Stimulated activated CD4-positive, alpha-beta T cell treated with anti-CD3 and anti-CD28 coated beads, TNF-alpha, amount 100 ng/mL, for 24 hours (primary cell): ENCODE measurements at places on chromosomes 7 and 10.

DNA sequence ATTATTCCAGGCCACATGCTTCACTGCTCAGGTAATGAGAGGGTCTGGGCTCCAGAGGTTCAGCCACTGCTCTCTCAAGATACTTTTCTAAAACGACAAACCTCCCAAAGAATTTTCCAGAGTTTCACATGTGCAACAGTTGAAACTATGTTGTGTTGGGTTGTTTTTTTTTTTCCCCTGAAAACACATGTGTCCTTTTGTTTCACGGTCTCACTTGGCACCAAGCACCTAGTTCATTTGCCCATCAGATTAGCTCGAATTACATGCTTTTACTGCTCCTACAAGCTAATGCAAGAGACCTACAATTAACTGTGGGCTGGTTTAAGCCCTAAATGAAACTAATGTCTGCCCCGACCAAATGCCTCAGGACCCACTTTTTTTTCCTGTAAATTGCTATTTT is 313.3 kb downstream of the FGFR2 start:
- DNase-seq, result no peak

- DNase-seq, result no peak
Observed at GRCh38 chr7:4225361-4225771, 456.7 kb upstream of the FOXK1 start.

DNA sequence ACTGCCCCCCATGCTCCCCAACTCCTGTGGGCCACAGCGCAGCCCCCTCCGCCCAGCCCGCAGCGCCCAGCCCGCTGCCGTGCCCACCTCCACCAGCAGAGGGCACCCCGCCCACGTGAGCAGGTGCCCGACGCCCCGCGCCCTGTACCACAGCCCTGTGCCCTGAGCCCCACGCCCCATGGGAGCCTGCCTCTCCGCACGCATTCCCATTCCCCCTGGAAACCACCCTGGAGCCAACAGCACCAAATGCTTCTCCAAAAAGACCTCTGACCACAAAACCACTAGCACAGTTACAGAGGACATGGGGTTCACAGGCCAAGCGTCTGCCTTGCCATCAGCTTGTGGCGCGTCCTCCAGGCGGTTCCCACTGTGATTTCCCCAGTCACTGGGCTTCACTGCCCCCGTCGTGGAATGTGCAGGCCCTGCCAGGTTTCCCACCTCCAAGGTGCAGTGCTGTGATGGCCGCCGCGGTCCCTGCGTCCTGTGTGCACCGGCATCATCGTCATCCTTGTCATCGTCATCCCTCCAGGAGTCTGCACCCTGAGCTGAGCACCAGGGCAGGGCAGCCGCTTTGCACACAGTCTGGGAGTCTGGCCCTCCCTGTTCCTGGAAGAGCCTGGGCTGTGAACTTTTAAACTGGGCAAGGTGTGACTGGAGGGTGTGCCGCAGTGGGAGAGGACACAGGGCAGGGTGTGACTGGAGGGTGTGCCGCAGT is 61.7 kb downstream of the PWWP2B start:
- DNase-seq, result peak; percentile 32

GRCh38 chr7:142790555-142790954 is 19.8 kb downstream of the PRSS2 start:
- DNase-seq, result no peak

DNA sequence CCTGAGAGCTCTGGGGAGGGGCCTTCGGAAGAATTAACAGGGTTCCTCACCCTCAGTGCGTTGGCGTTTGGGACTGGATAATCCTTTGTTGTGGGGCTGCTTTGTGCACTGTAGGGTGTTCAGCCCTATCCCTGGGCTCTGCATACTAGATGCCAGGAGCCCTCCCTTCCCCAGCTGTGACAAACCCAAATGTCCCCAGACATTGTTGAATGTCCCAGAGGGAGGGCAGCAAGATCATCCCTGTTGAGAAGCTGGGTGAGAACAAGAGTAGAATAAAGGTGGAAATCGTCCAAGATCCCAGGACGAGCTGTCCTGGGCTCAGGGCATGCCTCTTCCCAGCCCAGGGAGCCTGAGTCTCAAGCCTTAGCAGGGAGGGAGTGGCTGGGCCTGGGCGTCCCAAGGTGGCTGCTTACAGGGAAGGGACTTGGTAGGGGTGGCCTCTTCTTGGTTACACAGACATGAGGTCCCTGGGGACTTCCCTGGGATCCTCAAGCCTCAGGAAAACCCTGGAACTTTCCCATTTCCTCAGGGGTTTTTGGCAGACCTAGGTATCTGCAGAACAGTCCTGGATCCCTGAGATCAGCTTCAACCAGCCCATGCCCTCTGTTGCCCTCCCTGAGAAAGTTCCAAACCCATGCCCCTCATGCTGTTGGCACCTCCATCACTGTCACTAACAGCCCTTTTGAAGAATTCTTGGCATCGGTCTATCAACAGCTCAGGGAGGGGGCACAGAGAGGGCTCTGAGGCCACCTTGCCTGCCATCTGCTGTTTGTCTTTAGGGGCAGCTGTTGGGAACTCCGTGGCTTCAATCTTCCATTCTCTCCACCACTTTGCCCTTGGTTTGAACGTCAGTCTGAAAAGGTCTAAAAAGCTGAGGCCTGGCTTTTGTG is 53.7 kb downstream of the GOLGA7B start:
- no peak for DNase-seq

DNA sequence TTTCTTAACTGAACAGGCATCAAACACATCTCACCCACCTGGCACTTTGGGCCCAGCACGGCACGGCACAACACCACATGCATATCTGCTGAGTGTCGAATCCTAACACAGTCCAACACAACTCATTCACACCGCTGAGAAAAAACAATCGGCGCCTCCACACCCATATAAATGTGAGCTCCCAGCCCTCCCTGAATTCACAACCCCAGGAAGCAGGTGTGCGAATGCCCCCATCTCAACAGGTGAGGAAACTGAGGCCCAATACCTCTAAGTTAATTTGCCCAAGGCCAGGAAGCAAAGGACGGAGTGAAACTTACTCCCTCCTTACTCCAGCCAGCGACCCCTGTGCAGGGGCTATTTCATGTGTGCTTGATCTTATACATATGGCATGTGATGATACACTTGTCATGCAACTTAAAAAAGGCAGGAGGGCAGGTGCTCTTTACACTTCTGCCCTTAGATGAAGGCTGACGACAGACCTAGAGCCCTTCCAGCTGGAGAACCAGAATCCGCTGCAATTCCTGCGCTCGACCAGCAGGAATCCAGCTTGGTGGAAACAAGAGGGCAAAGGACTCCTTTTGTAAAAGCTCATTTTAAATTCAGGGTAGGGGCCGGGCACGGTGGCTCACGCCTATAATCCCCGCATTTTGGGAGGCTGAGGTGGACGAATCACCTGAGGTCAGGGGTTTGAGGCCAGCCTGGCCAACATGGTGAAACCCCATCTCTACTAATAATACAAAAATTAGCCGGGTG is 116.0 kb downstream of the LARP4B start:
- DNase-seq, result no peak

- DNase-seq, result no peak
Observed at GRCh38 chr7:157434231-157434630, 97.4 kb downstream of the DNAJB6 start.

DNA sequence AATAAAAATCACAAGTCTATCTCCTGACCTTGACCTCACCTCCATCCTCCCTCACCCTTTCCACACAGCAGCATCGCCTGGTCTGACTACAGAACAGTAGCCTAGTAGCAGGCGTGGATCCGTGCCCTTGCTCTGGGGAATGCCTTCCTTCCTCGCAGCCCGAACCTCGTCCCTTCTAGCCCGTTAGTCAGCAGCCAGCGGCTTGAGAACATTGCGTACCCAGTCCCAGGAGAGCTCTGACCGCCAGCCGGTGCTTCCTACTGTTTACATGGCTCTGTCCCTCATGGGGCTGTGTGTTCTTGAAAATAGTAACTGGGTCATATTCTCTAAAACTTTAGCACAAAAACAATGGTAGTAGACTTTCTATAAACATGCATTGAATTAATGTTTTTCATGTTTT is 682.7 kb upstream of the IGFBP3 start:
- no peak for DNase-seq

DNA sequence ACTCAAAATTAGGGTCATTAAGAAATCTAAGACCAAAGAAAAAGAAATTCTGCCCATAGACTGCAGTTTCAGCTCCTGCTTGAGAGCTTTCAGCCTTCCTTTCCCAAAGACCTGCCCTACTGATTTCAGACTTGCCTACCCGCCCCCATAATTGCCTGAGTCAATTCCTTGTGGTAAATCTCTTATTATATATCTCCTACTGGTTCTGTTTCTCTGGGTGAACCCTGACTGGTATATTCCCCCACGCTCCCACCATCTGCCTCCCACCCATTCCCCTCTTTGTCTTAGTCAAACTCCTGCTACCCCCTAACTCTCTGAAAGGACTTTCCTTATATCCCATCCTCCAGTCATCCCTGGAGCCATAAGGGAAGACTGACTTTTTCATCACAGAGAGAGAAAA is 64.7 kb upstream of the MET start:
- DNase-seq, result no peak

GRCh38 chr7:10521306-10521705 is 452.4 kb upstream of the PHF14 start:
- no peak for DNase-seq

GRCh38 chr10:21536874-21537273 is 2.8 kb downstream of the MLLT10 start:
- no peak for DNase-seq

- DNase-seq, result no peak
Observed at GRCh38 chr7:48755061-48755555, 169.2 kb upstream of the CDC14C start.

DNA sequence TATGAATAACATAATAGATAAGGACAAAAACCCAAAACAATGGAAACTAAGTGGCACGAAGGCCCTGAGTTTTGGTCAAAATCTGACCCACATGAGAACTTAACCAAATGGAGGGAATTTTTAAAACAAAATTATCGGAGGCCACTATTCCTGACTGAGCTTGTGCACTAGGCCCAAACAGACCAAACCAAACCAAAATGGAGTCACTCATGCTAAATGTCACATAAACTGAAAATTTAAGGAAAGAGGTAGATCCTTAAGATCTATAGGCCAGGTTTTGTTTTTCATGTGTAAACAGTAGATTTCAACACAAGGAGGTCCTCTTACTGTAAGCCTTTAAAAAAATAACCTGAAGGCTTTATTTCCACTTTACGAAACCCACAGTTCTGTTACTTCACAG is 3.8 kb upstream of the ZNF92 start:
- DNase-seq, result no peak

DNA sequence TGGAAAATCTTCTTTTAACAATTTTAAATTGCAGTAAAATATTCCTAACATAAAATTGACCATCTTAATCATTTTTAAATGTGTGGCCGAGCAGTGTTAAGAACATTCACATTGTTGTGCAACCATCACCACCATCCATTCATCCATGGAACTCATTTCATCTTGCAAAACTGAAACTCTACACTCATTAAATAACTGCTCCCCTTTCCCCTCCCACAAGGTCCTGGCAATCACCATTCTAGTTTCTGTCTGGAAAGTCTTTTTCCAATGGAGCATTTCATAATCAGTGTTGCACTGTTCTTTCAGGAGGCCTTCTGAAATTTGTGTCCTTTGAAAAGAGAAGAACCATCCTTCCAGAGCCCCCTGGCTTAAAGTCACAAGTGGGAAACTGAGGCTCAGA is 233.1 kb downstream of the PLXNA4 start:
- DNase-seq, result no peak

DNA sequence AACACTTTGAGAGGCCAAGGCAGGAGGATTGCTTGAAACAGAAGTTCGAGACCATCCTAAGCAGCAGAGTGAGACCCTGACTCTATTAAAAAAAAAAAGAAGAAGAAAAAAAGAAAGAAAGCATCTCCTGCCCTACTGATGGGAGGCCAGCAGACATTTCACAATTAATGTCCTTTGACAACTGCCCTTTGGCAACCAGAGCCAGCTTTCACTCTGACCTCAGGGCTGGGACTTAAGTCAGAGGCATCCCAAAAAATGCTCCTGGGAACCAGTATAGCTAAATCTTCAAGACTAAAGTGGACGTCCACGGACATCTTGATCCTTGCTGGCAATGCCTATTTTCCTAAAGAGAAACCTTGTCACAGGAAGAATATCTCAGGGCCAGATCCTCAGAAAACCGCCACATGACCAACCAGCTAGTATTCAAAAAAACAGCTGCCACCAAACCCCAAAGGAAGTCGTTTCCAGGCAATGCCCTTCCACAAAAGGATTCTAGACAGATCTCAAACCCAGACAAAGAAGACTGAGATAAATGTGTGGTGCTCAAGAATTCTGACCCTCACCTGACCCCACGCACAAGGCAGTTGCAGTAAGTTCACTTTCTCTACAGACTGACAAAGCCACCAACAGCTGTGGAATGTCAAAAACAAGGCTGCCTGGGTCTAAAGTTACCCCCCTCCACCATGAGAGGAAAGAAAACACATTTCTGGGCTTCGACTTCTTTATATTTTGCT is 18.4 kb downstream of the GFRA1 start:
- DNase-seq, result no peak

DNA sequence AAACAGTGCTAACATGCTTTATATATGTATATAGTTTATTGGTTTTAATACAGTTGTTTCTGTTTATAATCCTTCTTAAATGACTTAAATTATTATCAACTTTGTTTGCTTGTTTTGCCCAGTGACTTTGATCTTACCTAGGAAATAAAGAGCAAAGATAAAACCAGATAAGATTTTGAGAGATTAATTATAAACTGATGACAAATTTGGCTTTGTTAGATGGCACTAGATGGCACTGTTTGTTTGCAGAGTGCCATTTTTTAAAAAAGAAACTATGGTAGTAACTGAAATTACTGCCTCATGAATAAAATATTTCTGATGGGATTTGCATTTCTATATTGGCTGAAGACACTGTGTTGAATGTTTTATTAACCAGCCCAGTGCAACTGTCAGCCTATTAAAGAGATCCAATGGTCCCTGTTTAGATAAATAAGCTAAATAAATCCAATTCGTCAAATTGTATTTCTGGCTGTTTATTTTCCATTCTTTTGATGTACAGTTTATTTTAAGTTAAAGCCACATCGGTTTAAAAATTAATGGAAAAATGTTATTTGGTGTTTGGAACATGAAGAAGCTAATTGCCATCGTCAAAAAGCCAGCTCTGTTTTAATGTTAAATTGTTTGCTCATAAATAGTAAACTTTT is 28.7 kb downstream of the VTI1A start:
- no peak for DNase-seq

GRCh38 chr10:62681211-62681940 is 123.1 kb upstream of the ADO start:
- peak; percentile 58 for DNase-seq

DNA sequence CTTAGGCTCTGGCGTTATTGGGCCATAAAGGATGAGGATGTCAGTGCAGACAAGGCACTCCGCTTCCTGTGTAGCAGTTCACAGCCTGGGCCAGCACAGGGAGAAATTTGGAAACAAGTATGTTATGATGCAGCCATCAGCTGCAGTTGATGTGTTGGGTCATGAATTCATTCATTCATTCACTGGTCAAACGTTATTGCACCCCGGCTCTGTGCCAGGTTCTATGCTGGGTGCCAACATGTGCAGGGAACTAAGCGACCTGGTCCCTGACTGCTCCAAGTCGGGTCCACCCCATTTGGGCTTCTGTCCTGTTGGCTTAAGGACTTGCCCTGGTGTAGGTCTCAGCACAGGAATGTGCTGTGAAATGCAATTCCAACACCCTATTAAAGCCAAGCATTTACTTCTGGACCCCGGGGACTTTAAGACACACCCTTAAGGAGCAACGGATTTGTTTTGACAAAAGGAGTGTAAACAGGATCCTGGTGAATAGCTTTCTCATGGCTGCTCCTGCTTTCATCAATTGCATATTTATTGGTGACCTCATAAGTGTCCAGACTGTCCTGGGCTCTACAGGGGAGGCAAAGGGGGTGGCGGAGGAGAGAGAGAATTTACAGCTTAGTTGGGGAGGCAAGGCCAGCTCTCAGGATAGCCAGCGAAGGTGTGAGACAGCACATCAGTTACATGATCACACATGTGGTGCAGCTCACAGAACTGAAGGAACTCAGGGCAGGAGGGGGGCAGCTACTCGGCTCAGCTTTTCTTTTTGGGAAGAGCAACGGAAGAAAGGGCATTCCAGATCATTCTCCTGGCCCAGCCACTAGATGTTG is 158.6 kb downstream of the GRK5 start:
- no peak for DNase-seq
